ENCODE measurements at places on chromosomes 5 and 9.

DNA sequence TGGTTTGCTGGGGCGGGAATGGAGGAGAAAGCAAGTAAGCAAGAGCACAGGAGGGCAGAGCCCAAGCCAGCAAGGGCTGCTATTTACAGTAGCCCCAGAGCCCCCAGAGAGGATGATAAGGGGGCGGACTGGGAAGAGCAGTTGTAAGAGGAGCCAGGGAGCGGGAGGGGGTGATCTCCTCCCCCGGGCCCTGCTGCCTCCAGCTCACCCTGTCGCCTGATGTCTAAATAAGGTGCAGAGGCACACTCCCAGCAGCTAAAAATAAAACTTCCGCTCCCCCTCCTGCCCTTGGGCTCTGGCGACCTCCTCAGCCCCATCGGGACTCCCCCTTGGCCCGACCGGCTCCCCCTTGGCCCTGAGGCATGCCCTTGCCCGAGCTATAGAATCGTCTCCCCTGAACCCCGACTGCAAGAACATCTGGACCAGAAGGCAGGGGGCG is 14.4 kb upstream of the CCDC69 start:
- no peak for DNase-seq

GRCh38 chr5:81842795-81843398 is 92.0 kb upstream of the SSBP2 start:
- no peak for DNase-seq

- DNase-seq, result peak; percentile 6
Measured at GRCh38 chr9:85900504-85901201, 40.3 kb upstream of the NAA35 start.

DNA sequence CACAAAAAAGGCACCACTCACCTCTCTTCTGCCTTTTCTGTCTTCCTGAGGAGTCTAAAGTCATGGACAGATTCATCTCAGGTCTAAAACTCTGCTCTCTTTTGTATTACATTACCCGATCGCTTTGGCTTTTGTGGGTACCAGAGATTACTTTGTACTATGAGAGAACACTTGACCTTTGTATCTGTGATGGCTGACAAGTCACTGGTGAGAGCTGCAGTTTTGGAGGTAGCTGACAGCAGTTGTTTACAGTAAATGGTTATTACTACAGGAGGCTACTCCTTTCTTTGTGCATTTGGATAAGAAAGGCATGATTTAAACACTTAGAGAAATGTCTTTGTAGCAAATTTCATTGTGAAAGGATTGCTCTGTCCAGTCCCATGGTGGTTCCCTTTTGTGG is 307.3 kb downstream of the FBXL17 start:
- DNase-seq, result no peak

- DNase-seq, result no peak
Measured at GRCh38 chr9:134208981-134209725, 44.8 kb upstream of the RNU6ATAC start.

GRCh38 chr5:93048858-93049257 is 532.2 kb downstream of the NR2F1-AS1 start:
- no peak for DNase-seq

DNA sequence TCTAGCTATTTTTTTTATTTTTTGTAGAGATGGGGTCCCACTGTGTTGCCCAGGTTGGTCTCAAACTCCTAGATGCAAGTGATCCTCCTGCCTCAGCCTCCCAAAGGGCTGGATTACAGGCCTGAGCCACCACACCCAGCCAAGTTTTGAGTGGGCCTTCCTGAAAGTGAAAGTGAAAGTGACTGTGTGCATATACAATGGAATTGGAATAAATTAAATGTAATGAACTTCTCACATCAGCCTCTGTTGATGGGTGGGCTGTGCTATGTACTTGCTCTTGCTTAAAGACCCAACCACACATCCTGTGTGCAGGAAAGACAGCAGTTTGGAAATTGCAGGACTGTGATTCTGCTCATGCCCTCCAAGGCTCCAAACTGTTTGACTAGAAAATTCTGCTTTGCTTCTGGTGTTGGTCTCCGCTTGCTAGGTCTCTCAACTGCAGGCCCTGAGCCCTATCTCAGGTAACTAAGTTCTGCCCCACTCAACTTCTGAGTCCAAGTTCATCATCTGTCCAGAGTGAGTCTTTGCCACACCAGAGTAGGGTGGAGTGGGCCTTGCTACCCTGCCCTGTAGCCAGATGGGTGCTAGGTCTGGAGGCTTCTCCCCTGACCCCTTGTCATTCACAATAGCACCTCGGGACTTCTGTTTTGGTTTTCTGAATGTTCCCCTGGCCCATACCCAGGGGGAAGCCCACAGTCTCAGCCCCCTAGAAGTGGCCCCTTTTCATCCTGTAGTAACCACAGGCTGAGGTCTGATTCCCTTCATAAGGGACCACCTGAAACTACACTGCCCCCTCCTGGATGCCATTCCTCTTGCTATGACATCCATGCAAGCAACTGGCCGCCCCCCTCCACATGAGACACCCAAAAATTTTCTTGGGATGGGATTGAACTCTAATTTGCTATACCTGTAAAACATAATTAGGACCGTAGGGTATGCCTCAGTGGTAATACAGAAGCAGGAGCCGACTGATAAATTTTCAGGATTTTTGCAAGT is 36.5 kb upstream of the RAD23B start:
- DNase-seq, result no peak

- DNase-seq, result peak; percentile 69
Measured at GRCh38 chr5:109329333-109330237, 80.2 kb downstream of the PJA2 start.

GRCh38 chr5:111691508-111691907 is 65.5 kb downstream of the NREP start:
- no peak for DNase-seq

- peak; percentile 47 for DNase-seq
Measured at GRCh38 chr5:153584126-153584959, 93.9 kb downstream of the GRIA1 start.

- no peak for DNase-seq
Measured at GRCh38 chr5:170499621-170500020, 4.2 kb upstream of the KCNIP1 start.

GRCh38 chr5:116273448-116274242 is 188.8 kb downstream of the COMMD10 start:
- DNase-seq, result peak; percentile 28

DNA sequence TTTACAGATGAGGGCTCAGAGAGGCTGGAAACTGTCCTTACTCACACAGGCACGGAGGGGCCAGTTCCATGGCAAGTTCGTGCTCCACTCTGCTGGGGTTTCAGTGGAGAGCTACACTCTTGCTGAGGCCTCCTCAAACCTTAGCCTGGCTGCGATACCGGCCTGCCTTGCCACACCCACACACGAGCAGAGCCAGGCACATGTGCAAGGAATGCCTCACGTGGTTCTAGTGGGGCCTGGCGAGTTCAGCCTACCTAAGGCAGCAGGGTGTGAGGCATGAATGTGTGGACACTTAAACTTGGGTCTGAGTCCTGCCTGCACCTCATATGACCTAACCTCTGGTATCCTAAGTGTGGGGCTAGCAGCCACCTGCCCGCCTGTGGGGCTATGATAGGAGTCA is 21.5 kb upstream of the PRDM12 start:
- DNase-seq, result no peak

- peak; percentile 32 for DNase-seq
Measured at GRCh38 chr9:86926145-86926544, 21.2 kb downstream of the GAS1 start.

DNA sequence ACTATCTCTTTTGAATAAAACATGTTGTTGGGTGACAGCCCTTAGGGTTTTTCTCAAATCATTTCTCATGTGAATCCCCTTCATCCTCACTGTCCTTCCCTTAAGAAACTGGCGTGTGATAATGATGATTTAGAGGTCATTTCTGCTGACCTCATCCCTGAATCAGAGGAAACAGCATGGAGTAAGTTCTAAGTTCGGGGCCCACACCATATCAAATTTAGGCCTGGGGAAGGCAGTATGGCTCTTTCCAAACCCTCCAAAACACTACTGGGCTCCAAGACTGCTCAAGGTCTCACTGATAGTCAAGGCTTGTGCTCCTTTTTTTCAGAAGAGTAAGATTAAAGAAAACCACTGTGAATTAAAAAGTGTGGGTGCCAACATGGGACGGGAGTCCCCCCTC is 872 bp upstream of the SMIM3 start:
- DNase-seq, result no peak

DNA sequence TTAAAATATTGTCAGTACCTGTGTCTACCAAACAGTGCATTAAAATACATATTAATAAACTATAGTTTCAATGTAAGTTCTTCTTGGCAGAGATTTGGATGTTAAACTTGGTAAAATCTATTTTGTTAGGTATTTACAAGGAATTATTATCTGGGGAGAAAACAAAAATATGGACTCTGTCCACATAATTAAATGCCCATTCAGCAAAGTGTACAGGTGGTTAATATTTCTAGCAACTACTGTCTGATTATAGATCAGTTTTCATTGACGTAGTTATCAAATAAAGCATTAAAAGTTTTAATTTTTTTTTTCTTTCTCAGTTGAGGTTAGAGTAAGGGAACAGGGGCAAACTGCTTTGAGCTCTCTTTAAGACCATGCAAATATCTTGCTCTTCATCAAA is 88.9 kb downstream of the NNT start:
- DNase-seq, result no peak

- no peak for DNase-seq
Measured at GRCh38 chr9:133881671-133882381, 110.3 kb downstream of the VAV2 start.

GRCh38 chr5:154834053-154834452 is 16.4 kb downstream of the FAXDC2 start:
- DNase-seq, result no peak

- no peak for DNase-seq
Measured at GRCh38 chr5:87340716-87341115, 72.0 kb downstream of the CCNH start.

DNA sequence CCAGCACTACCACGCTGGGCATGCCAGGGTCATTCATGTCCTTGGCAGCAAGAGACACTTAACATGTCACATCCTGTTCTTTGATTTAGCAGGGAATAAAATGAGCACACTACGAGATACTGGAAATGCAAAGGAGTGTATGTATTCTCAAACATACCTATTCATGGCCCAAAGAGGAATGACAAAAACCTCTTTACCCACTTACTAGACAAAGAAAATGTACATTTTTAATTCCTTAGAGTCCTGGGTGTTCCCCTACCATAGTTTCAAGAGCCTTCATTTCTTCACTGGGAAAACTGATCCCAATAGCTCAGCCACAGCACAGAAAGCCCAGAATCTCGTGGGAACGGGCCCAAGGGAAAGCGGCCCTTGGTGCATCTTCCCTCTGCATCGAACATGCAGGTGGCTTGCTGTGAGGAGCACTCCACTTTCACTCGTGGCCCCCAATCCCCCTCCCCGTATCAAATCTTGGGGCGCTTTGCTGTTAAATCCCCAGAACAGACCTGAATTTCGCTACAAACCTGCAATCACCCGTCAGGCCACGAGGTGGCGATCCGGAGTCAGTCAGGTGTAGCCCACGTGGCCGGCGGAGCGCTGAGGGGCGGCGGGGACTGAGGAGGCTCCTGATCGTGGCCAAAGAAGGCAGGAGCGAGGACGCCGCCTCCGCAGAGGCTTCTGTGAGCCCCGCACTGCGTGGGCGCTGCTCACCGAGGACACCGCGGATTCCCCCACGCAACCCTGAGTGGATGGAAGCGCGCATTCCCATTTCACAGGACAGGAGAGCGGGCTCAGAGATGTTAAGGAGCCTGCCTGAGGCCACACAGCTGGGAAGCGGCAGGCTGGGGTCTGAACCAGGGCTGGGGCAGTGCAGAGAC is 91.4 kb downstream of the LMX1B start:
- DNase-seq, result peak; percentile 54

DNA sequence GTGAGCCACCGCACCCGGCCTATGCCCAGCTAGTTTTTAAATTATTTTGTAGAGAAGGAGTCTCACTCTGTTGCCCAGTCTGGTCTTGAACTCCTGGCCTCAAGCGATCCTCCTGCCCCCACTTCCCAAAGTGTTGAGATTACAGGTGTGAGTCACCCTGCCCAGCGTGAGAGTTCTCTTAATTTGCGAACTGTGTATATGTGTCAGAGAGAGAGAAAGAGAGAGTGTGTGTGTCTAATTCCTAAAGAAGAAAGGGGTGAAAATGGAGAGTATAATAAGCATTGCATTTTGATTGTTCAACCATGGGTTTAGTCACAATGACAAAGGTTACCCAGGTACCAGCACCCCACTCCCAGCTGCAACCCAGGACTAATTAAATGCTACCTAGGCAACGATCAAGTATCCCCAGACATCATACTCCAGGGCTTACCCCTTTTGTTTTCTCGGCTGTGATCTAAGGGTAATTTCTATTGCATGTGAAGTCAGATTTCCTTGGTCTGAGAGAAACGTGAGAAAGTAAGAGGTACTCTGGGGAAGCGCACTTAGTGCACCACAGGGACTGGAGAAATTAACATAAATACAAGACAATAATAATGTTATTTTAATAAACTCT is 16.6 kb downstream of the MAP1B start:
- DNase-seq, result no peak

DNA sequence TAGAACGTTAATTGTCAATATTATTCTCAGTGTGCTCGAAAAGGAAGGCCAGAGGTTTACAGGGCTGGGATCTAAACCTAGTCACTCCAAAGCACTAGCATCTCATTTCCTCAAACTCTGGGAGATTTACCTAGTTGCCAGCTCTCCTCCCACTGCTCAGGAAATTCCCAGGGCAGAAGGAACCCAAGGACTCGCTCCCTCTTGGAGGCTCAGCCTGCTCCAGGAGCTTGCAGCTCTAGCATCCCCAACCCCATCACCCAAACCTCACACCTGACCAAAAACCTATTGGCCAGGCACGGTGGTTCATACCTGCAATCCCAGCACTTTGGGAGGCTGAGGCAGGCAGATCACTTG is 26.0 kb downstream of the SERINC5 start:
- no peak for DNase-seq

DNA sequence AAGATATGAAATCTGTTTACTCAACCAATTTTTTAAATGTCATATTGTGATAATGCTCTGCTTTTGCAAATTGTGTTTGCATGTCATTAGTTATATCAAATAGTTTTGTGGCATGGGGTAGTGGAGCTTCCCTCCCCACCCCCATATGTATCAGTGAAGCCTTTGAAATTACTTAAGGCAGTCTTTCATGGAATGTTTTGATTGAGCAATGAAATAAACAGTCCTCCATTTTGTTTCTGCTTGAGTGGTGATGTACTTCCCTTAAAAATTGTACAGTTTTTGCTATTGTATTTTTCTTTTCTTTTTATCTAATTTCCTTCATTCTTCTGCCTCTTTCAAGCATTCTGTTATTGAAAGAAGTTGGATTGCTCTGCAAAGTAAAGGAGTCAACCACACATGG is 3.5 kb downstream of the SOWAHA start:
- DNase-seq, result no peak

DNA sequence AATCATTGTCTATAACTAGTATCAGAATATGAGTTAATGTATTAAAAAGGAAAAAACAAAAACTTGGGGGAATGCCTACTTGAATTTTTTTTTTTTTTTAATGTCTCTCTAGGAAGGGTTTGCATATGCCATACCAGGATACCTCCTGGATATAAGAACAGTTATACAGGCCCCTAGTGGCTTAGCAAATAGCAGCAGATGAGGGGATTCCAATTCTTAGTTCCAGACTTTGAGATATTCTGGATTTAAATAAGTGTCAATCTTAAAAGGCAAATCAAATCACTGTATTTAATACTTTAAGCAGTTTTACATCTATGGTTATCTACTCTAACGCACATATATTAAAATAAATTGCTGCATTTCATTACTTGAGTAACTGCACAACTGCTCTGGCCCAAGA is 1055.5 kb upstream of the DMAC1 start:
- peak; percentile 53 for DNase-seq

Measured in fibroblast of skin of right biceps (primary cell).